ENCODE measurements at places on chromosomes 6 and 20. TPM values are rescaled to one million over a fixed set of nuclear protein-coding genes. Genes with fewer than 3 reads are reported as not detected.
A peak's percentile ranks its signal among the peaks of the same experiment; 100 is the strongest.

- no peaks in the 10 kb centered on the region for H3K36me3 ChIP-seq
- no peaks in the 10 kb centered on the region for H3K27me3 ChIP-seq
- no peak for DNase-seq
These were observed 502.4 kb upstream of the SULF2 start for GRCh38 chr20:48287552-48288170.

DNA sequence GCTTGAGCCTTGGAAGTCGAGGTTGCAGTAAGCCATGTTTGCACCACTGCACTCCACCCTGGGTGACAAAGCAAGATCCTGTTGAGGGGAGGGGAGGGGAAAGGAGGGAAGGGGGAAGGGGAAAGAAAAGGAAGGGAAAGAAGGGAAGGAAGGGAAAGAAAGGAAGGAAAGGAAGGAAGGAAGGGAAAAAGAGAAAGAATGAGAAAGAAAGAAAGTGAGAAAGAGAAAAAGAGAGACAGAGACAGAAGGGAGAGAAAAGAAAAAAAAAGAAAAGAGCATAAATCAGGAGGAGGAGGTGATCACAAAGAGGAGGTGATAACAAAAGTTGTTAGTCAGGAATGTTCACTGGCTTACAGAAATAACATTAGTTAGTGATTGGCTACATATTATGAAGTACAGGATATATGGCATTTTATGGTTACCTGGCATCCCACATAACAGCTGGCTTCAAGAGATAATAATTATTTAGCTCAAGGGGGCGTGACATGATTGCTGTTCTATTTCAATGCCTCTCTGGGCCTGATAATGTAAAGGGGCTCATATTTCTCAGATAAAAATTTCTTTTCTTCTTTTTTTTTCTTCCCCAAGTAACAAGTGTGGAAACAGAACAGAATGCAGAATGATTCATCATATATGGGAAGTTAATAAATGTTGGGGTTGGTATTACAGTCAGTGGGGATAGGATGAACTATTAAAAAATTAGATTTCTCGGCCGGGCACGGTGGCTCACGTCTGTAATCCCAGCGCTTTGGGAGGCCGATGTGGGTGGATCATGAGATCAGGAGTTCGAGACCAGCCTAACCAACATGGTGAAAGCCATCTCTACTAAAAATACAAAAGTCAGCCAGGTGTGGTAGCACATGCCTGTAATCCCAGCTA is 27.1 kb downstream of the SAMHD1 start:
- no peak for DNase-seq
- no peak overlapping the region for H3K27ac ChIP-seq
- H3K27me3 ChIP-seq: no peaks in the 10 kb centered on the region
- H3K4me3 ChIP-seq: no peak overlapping the region

GRCh38 chr6:26640806-26641205 is 18.7 kb downstream of the ZNF322 start:
- no peak overlapping the region for H3K4me3 ChIP-seq
- H3K4me1 ChIP-seq: no peaks in the 10 kb centered on the region
- DNase-seq: no peak
- peaks cover 15% of the 10 kb centered on the region for H3K36me3 ChIP-seq
- no peaks in the 10 kb centered on the region for H3K27me3 ChIP-seq
- H3K27ac ChIP-seq: no peak overlapping the region

- no peak overlapping the region for H3K4me3 ChIP-seq
- no peaks in the 10 kb centered on the region for H3K27me3 ChIP-seq
- DNase-seq: no peak
- peaks cover 4% of the 10 kb centered on the region for H3K4me1 ChIP-seq
- H3K27ac ChIP-seq: peak overlapping the region; percentile 5
These were observed 87.2 kb upstream of the EDN1 start for GRCh38 chr6:12203001-12203400.

The SUPT3H gene
- 9.4 TPM for total RNA-seq

The SLC17A3 gene
- not detected for total RNA-seq

GRCh38 chr20:361561-361960 is 14.7 kb downstream of the NRSN2 start:
- no peaks in the 10 kb centered on the region for H3K4me1 ChIP-seq
- H3K27me3 ChIP-seq: no peaks in the 10 kb centered on the region
- no peak for DNase-seq
- no peaks in the 10 kb centered on the region for H3K36me3 ChIP-seq
- H3K4me3 ChIP-seq: no peak overlapping the region
- no peak overlapping the region for H3K27ac ChIP-seq

Data from aorta (tissue), 5 donors.